ENCODE measurements at places on chromosomes 1 and 21.

GRCh38 chr1:39105841-39106765 lies 80.0 kb downstream of the NDUFS5 start:
- DNase-seq = no peak

DNA sequence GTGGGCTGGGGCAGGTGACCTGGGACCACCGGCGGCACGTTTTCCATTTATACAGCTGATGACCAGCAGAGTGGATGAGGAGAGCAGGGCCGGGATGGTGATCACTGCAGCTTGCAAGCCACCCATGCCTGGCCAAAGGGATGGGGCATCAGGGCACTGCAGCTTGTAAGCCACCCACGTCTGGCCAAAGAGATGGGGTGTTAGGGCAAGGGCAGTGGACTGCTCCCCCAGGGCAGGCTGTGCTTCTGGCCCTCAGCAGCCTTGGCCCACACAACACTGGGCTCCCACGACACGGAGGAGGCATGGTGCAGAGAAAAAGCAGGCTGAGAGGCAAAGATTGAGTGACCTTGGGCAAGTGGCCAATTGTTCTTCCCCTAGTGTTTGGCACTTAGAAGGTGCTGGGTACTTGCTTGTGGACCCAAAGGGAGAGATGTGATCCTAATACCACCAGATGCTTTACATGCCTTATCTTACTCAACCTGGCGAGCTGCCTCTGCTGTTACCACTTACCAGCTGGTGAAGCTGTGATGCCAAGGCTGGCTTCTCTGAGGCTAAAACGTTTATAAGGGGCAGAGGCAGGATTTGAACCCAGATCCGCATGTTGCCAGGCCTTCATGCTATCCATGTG lies 48.3 kb downstream of the TRIM62 start:
- DNase-seq = no peak

DNA sequence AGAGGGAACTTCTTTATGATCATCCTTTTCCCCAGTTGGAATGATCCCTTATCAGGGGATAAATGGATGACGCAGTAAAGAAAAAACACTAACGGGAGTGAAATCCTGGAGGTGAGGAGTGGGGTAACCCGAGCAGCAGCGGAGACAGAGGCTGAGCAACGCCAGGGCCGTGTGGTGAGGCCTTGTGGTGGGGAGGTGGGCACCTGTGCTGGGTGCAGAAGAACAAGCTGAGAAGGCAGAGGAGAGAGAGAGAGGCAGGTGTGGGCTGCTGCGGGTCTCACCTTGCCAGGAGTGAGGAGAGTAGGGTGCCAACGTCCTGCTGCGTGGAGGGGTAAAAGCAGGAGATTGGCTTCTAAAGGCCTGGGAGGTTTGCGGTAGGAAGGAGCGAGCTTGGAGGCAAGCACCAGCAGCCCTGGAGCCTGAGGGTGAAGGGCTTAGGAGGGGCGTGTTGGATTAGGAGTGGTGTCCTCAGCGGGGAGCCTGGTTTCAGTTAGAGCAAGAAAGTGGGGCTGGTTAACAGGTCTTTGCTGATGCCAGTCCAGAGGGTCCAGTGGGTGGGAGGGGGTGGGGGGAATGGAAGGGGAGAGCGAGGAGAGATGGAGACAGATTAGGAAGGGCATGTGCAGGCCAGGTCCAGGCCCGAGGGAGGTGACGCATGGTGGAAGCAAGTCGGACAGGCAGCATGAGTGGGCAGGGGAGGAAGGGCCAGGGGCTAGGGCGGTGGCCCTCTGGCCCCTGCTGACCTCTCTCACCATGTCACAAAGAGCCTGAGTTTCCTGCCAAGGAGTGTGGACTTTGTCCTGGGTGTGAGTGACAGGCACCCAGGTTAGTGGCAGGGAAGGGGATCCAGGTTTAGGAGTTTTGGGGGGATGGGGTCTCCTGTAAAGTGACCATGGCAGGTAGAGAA lies 36.7 kb upstream of the LHX4 start:
- no peak for DNase-seq

- DNase-seq = no peak
These were observed 136.8 kb downstream of the NTPCR start for GRCh38 chr1:233086961-233087881.

DNA sequence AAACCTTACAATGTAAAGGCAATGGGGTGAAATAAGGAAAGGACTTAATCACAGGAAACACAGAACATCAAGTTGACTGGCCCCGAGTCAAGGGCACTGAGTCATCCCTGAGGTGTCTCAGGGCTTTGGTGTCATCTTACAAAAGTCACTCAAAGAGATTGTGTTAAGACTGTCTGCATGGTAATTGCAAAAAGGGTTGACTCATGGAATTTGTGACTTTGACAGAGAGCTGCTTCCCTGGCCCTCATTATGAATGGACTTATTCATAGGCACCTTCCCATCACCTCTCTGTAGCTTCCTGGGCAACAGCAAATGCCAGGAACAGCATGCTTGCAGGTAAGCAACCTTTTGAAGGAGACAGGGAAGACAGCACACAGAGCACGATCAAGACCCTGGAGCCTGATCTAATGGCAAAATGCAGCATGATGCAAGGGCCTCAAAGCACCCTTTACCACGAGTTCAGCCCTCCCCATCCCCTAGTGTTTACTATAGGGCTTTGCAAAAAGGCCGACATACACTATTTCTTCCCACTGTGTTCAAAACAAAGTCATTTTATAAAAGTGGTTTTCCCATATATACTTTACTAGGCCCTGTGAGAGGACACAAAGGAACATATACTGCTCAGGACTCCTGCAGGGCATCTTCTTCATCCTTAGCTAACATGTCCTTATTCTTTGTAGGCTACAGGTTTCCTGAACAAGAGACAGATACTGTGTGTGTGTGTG lies 17.1 kb downstream of the ZP4 start:
- no peak for DNase-seq
